CD4-positive, alpha-beta memory T cell (primary cell): ENCODE measurements at places on chromosomes 5 and 9.

- no peak for DNase-seq
These were observed 13.1 kb upstream of the MSH3 start for GRCh38 chr5:80641353-80641752.

DNA sequence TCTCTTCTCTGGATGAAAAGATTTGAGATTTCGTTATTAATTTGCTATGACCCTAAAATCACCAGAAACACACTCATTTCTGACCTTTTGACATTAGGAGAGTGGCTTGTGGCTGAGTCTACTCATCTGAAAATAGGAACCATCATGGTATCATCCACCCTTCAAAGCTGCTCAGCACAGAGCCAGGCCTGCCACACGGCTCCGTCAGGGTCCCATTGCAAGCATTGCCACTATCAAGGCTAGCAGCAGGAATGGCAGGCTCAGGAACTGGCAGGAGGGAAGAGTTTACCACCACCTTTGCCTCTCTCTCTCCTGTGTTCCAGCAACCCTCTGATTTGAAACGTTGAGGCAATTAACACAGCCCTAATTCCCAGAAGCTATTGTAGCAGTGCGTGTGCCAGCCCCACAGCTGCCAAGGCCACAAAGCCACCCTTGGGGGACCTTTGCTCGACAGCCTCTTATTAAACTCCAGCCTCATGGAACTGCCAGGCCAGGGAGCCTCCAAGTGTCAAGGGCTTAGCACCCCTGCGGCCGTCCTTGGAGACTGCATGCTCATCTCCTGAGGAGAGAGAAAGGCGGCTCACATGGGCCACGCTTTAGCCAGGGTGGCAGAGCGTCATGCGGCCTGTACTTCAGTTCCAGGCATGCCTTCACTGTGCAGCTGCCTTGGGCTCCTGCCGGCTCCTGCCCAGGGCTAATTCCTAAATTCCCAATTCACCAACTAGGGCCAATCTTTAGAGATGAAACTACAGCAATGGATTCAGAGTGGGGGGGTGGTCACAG lies 145.9 kb downstream of the ROR2 start:
- DNase-seq, result no peak

DNA sequence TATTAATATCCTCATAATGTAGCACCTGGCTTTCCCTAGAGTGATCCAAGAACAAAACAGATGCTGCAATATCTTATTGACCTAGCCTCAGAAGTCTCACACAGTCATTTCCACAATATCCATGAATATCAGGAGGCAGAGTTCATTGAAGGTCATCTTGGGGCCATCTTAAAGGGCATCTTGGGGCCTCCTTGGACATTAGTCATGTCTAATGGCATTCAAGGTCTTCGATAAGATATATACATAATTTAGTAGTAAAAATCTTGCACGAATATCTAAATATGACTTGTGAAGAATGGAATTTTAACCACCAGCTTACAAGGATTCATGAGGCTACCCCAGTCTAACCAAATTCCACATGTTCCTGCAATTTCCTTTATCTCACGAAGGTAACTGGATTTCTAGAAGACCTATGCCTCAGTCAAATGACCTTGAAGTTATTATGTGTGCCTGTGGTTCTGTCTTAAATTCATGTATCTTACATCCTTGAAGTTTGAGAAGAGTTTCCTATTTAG lies 163.6 kb upstream of the SPEF2 start:
- no peak for DNase-seq

DNA sequence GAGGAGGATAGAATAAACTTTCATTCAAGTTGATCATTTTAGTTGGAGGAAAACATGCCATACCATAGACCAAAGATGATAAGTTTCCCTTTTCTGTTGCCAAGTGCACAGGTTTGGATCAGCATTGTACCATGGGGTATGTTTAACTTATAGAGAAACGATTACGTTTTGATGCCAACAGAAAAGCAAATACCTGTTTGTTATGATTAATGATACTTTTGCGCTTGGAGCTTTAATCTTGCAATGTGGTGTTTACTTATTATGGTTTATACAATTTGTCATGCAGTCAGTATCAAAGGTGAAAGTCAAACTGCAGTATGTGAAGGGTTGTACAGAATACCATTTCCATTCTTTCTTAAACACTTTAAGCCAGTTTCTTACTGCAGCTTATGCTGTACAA lies 13.2 kb upstream of the ARHGEF28 start:
- no peak for DNase-seq

GRCh38 chr5:73153513-73153912 lies 19.5 kb upstream of the TMEM174 start:
- DNase-seq, result no peak

DNA sequence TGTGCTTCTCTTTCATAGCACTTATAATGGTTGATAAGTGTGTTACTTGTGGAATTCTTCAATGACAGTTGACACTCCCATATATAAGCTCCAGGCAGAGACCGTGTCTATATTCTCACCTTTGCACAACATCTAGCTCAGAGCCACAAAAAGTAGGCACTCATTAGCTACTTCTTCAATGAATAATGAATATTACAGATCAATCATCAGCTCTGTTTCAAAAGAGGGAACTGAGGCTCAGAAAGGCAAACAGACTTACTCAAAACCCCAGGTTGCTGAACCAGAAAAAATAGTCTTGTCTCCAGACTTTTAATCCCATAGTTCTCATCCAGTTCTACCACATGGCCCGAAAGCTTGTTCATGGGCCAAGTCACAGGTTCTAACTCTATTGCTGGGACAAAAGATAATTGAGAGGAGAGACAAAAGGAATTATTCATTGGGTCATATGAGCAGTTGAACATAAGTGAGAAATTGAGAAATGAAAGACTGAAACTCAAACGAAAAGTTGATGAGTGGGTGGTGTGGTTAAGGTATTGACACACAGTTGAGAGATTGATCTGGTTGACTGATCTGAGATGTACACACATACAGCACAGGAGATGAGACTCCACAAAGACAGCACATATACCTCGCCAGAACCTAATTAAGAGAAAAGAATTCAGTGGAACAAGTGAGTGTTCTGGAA lies 381.6 kb downstream of the EFNA5 start:
- DNase-seq, result no peak

DNA sequence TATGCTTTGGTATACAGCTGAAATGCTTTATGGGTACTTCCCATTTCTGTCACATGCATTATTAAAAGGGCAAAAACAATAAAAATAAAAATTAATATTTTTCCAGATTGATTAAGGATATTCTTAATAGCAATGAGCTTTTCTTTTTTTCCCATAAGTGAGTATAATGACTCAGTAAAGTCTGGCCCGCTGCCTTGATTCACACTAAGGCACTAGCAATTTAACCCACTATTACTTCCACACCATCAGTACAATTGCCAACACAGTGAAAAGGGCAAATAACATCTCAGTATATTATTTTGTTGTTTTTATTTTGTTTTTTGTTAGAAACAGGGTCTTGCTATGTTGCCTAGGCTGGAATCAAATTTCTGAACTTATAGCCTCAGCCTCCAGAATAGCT lies 150.1 kb downstream of the RNF180 start:
- DNase-seq, result no peak

DNA sequence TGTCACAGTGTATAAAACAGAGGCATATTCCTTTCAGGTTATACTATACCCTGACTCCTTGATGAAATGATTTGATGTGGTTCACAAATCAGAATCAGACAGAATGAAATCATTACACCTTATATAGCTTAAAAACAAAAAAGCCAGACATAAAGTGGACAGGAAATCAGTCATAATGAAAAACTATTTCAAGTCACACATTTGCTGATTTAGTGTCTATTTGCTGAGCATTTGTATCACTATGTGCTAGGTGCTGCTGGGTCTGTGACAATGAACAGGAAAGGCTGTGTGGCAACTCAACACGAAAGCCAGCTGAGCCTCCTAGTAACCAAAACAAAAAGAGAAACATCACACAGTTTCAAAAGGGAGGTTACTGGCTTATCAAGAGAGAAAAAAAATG lies 194.0 kb downstream of the EFNA5 start:
- peak; percentile 51 for DNase-seq

GRCh38 chr5:137145721-137146120 lies 353.4 kb downstream of the SPOCK1 start:
- no peak for DNase-seq

DNA sequence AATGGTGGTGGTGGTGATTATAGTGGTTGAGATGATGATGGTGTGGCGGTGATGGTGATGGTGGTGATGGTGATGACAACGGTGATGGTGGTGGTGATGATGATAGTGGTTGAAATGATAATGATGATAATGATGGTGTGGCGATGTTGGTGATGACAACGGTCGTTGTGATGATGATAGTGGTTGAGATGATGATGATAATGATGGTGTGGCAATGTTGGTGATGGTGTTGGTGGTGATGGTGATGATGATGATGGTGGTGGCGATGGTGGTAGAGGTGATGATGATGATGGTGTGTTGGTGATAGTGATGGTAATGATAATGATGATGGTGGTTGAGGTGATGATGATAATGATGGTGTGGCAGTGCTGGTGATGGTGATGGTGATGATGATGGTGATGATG lies 48.0 kb downstream of the PHF2 start:
- no peak for DNase-seq

GRCh38 chr5:110727025-110727314 lies 499 bp upstream of the TMEM232 start:
- DNase-seq, result no peak

DNA sequence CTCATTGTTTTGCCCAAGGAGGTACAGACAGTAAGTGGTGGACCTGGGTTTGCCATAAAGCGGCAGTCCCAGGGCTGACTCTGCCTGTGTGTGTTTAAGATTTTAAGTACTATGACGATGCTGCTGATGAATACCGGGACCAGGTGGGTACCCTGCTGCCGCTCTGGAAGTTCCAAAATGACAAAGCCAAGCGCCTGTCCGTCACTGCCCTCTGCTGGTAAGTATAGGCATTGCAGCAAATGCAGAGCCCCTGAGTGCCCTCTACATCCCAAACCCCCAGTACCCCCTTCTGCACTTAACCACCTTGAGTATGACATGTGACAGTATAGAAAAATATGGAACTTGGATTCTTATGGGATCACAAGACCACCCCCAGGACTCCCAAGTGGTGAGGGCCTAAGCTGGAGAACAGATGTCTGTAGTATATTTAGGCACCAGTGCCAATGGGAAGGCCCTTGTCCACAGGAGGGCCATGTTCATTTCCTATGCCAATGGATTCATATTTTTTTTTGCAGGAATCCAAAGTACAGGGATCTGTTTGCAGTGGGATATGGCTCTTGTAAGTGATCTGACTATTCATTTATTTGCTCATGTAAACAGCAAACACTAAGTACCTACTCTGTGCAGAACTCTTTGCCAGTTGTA lies 22.0 kb downstream of the ENHO start:
- peak; percentile 54 for DNase-seq

DNA sequence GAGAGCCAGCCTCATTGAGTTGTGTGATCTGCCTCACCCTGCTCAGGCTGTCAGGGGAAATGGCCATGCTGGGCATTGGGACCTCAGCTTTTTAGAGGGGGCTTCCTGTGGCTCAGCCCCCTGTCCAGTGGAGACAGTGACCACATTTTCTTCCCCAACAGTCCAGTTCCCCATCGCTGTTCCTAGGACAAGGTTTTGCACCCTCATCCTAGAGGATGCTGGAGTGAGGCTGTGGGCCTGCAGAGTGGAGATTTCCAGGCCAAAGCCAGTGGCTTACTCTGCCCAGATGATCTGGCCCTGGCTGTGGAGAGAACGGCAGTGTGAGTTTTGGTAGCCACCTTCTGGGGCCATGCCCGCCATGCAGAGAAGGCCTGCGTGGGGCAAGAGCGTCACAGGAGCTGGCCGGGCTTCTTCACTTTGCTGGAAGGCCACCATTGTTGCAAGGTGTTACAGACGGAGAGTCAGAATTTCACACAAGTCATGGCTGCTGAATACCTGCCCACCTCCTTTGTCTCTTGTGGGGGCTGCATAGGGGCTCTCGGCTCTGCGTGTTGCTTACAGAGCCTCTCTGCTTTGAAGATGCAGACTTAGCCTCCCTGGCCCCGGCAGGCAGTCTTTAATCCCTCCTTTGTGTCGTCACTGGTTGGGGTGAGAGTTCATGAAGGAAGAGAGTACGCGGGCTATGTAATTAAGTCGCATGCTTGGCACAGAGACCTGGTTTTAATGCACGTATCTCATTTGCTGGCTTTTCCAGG lies 35.2 kb upstream of the PITX1 start:
- no peak for DNase-seq

DNA sequence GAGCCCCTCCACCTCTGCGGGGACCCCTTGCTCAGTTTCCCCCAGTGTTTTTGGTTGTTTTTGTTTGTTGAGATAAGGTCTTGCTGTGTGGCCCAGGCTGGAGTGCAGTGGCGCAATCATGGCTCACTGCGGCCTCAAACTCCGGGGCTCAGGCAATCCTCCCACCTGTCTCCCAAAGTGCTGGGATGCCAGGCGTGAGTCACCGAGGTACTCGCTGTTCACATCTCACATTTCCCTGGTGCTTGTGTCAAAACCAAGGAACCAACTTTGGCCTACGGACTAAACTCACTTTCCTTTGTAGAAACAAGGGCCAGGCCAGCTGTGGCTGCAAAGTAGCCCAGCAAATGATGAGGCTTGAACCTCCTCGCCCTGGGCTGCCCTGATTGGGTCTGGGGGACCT lies 9.7 kb upstream of the AJM1 start:
- peak; percentile 11 for DNase-seq

GRCh38 chr9:123335986-123336329 lies 20.0 kb upstream of the CRB2 start:
- no peak for DNase-seq

GRCh38 chr9:95736370-95736769 lies 139.1 kb upstream of the ERCC6L2 start:
- DNase-seq, result no peak

DNA sequence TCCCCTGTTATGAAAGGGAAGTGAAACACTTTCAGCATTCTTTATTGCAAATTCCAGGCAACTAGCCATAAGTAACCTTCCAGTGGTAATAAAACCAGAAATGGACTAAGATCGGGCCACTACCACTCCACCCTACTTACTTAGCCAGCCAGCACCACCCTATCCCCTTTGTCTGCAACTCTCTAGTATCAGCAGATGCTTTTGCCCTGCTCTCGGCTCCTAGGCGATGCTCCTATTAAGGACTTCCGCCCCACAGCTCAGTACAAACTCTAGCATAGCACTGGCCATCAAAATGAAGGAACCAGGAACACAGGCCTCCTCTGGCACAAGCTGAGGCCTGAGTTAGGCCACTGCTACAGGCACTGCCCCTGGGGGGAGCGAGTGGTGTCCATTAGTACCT lies 81.2 kb downstream of the GLDC start:
- no peak for DNase-seq
